ENCODE measurements at places on chromosomes 1 and 21. TPM values are rescaled to one million over a fixed set of nuclear protein-coding genes. Genes with fewer than 3 reads are reported as not detected.

The SDC3 gene
- 39.4 TPM for total RNA-seq

- DNase-seq: no peak
Measured at GRCh38 chr1:17957588-17958267, 149.9 kb upstream of the IGSF21 start.

DNA sequence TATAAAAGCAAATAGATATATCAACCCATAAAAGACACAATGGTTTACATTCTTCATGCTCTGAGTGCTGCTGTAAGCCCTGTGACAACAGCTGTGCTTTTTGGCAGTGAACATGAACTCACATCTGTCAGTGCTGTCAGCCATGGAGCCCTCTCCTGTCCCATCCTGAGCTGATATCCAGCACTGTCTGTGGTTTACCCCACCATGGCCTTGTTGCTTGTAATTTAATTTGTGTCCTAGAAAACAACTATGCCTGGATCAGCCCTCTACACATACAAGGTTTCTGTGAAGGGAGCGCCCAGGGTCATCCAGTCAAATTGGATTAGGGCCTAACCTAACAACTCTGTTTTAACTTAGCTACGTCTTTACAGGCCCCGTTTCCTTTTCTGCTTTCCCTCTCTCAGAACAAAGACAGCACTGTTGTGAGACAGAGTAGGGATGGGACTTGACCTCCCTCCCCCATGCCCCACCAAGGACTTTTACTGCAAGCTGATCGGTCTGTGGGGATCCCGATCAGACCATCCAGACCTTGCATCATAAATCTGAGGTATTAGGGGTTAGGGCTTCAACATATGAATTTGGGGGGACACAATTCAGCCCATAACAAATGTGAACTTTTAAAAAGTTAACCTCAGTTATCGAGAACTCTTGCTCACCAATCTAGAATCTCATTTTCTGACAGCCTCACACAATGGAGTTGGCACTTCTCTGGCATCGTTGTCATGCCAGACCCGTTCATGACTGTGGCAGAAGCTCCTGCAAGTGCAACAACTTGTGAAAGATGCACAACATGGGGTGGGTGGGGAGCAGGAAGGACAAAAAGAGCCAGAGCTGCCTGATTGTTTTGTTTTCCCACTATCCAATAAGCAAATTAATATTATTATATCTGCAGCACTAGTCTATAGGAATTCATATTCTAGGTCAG, 16.4 kb upstream of the SLC44A3 start:
- DNase-seq: no peak

- peak; percentile 88 for DNase-seq
Measured at GRCh38 chr1:7644961-7645750, 125.9 kb upstream of the VAMP3 start.

The FMOD gene
- 45.1 TPM for total RNA-seq

The LHX8 gene
- total RNA-seq: not detected

DNA sequence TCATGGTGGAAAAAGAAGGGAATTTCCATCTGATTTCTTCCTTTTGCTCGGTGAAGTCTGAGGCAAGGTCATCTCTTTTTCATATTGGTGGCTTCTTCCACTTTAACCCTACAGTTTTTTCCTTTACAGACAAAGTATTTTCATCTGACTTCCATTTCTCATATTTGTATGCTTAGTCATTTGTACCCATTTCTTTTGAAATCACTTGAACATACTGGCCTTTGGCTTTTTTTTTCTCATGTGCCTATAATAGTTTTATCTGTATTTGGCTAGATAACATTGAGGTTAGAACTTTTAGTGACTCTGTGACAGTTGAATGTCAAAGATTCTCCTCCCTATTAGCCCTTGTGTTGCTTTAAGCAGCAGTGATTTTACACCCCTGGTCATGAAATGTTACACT, 27.7 kb downstream of the IL12RB2 start:
- no peak for DNase-seq

- DNase-seq: no peak
Measured at GRCh38 chr1:61183471-61184039, 101.2 kb downstream of the NFIA start.

The CR1L gene
- total RNA-seq: not detected

DNA sequence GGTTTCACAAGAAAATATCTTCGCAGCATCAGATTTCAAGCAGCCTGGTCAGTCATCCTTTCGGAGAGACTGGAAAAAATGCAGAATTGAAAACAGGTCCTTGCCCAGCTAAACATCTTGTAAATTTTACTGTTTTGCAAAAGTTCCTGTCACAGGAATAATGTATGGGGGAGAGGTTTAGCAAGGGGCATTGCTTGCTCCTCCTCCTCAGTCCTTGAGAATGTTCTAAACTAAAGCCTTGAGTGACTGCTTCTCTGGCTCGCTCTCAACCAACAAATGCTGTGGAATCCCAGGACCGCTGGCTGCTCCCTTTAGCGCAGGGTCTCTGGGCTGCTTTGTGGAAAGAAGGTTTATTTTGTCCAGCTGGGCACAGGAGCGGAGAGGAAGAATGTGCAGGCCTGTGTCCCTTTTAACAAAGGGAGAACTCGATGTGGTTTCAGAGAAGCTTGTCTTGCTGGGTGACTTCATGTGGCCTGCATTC, 33.6 kb upstream of the FHAD1 start:
- DNase-seq: peak; percentile 15

The NID1 gene
- total RNA-seq: 60.5 TPM

The KRTAP7-1 gene
- not detected for total RNA-seq

DNA sequence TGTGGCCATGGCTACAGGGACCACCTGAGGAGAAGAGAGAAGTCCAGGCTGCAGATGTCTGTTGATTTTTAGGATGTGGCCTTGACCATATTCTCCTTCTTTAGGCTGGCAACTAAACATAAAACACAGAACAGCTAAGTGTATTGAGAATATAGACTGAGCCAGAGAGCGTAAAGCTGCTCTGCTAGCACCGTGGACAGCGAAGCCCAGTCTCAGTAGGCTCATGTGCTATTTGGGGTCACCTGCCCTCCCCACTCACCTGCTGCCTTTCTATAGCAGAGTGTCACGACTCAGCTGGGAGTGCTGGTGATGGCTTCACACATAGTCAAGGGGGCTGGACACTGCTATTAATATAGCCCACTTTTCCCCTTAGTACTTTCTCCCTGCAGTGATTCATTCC, 278.5 kb downstream of the KCNH1 start:
- no peak for DNase-seq

DNA sequence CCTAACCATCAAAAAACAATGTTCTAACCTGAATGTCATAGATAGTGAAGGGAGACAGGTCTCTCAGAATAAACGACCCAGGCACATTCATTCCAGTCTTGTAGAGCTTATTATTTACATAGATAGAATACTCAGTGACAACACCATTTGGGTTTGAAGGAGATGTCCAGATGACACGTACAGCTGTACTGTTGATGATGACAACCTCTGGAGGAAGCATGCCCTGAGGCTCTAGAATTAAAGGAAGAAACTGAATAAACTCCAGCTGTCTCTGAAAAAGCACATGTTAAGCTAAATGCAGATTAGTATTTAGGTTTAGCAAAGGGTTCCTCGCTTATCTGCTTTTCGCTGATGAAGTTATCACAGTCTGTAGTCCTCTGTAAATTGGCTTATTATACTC, 277.2 kb downstream of the KCTD3 start:
- DNase-seq: no peak

The ILDR2 gene
- total RNA-seq: 0.98 TPM

DNA sequence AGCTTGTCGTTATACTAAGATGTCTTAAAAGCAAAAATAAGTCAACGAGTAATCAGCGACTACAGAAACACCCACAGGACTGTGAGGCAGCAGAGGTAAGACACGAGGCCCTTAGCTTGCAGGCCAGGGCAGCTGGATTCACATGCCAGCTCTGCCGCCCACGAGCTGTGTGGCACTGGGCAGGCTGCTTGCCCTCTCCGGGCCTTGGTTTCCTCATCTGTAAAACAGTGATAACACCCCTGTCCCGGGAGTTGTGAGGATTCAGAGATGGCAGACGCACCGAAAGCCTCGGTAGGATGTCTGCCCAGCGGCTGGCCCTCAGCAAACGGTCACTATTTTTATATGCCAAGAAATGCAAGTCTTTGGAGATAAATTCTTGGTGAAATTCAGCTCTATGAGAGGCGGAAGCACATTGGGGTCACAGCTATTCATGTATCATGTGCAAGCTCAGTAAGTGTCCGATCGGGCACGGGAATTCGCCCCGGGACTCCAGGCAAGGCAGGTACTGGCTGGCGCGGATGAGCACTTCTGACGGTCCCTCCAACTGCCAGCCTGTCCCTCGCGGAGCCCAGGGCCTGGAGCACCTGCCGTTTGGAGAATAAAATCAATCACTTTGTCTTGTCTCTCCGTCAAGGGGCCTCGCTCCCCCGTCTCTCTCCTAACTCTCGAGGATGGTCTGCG, 1.1 kb downstream of the C2CD2 start:
- DNase-seq: no peak

The CR1 gene
- total RNA-seq: 11.4 TPM

The SLC44A5 gene
- total RNA-seq: 0.55 TPM

- DNase-seq: no peak
Measured at GRCh38 chr1:1254667-1254998, 8.1 kb upstream of the C1QTNF12 start.

The CD5L gene
- 0.93 TPM for total RNA-seq

- DNase-seq: no peak
Measured at GRCh38 chr1:83017276-83017675, 981.7 kb downstream of the TTLL7 start.

DNA sequence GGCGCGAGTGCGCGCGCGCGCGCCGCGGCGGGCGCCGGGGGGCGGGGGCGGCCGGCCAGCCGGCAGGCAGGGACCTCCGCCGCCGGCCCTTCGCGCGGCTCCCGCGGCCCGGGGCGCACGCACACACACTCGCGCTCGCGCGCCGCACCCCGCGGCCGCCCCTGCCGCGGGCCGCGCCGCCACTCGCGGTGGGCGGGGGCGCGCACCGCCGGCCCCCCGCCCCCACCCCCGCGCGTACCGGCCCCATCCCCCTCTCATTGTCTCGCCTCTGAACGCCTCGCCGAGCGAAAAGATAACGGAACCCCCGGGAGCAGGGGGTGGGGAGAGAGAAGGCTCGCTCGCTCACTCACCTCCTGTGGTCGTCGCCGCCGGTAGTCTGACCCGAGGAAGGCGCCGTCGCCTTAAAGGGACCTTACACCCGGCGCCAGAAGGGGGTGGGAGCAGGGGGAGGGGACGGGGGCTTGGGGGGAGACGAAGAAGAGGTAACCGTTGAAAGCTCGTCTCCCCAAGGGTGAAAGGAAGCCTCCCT, 428 bp downstream of the POGZ start:
- DNase-seq: peak; percentile 84

The RGSL1 gene
- not detected for total RNA-seq

DNA sequence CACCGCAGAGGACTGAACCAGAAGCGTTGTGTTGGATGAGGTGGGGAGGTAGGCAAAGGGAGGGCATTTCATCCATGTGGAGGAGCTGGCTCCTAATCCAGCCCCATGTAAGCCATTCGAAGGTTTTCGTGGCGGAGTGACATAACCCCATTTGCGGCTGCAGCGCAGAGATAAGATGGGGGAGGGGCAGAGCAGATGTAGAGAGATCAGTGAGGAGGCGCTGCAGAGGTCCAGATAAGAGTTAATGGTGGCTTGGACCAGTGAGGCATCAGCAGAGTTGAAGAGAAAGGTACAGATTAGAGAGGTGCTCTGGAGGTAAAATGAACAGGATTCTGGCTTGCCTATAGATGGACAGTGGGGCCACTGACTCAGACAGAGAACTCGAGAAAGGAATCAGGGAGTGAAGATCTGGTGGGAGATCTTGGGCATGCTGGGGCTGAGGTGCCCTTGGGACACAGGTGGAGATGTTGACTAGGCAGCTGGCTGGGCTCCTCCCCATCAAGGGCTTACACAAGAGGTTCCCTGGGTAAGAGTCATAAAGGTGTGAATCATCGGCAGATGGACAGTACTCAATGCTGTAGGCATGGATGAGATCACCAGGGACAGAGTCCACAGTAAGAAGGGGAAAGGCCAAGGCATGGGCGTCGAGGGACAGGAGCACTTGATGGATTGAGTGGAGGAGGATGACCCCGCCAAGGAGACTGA, 7.8 kb upstream of the PTPRF start:
- DNase-seq: peak; percentile 61

The MCOLN2 gene
- total RNA-seq: 10.1 TPM

GRCh38 chr1:76291737-76292136, 217.2 kb downstream of the ST6GALNAC3 start:
- no peak for DNase-seq

The ITSN1 gene
- 32.0 TPM for total RNA-seq

DNA sequence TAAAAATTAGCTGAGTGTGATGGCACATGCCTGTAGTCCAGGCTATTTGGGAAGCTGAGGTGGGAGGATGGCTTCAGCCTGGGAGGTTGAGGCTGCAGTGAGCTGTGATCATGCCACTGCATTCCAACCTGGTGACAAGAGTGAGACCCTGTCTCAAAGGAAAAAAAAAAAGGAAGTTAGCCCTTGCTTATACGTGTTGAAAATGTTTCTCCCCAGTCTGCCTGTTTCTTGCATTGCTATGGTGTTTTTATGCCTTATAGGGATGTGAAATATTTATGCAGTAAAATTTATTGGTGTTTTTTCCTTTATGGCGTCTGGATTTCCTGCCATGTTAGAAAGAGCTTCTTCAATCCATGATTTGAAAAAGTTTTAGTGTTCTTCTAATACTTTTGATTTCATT, 3.6 kb upstream of the RERE start:
- DNase-seq: no peak

The OR2L2 gene
- total RNA-seq: 0.14 TPM

DNA sequence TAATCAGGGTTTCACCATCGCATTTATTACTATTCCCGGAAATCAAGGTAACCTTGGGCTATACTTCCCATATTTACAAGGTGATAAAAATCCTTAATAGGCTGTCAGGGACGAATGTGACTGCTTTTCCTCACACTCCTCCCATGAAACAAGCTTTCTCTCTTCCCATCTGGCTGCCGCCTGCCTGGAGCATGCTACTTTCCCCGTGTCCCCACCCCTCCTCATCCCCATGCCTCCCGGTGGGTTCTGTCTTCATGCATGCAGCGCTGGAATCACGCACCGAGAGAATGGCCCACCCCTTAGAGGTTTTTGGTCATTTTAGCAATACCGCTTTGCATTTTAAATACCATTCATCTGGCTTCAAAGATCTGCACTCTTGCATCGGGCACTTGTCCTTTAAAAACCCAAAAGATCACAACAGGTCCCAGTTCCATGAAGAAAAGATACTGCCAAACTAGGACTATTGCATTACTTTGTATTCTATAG, 339.1 kb downstream of the NTNG1 start:
- DNase-seq: no peak

GRCh38 chr1:61157468-61157987, 75.2 kb downstream of the NFIA start:
- DNase-seq: no peak

The MAP10 gene
- total RNA-seq: 2.1 TPM
